Stimulated activated CD8-positive, alpha-beta memory T cell treated with anti-CD3 and anti-CD28 coated beads, Interleukin-4, amount 100 ng/mL, for 24 hours (primary cell): ENCODE measurements at places on chromosomes 13 and 19.

- no peak for DNase-seq
Measured at GRCh38 chr13:111874981-111875380, 192.0 kb upstream of the SOX1 start.

- no peak for DNase-seq
Measured at GRCh38 chr13:76861859-76862258, 24.3 kb downstream of the KCTD12 start.

- DNase-seq, result no peak
Measured at GRCh38 chr13:68369739-68370138, 1139.6 kb upstream of the PCDH9 start.

GRCh38 chr13:46039411-46040182 lies 12.9 kb downstream of the ZC3H13 start:
- DNase-seq, result no peak

- DNase-seq, result no peak
Measured at GRCh38 chr13:104847922-104848321, 1687.5 kb downstream of the EFNB2 start.

DNA sequence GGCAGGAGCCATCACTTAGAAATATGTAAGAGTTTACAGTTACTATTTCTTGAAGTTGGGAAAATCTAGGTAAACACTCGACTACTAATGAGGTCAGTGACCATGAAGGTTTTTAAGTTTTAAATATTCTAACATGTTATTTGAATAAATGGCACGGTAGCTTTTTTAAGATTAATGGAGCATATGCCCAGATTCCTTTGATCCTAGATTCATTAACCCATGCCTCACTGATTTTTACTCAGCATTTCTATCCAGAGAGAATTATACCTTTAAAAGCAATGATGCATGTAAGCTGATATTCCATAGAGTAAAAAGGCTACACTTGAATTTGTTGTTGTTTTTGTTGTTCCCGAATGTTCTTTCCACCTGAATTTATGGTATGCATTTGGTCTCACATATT lies 541.4 kb downstream of the DACH1 start:
- DNase-seq, result no peak

DNA sequence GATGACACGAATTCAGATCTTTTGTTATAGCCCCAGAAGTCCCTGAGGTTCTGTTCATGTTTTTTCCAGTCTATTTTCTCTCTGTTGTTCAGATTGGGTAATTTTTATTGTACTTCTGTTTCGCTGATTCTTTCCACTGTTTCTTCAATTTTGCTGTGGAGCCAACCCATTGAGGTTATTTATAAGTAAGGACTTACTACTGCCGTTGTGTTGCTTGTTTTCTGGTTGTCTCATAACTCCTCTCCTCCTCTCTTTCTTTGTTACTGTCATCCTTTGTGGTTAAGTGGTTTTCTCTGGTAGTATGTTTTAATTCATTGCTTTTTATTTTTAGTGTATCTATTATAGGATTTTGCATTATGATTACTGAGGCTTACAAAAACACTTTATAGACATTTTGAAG lies 48.7 kb upstream of the GAS6 start:
- no peak for DNase-seq

DNA sequence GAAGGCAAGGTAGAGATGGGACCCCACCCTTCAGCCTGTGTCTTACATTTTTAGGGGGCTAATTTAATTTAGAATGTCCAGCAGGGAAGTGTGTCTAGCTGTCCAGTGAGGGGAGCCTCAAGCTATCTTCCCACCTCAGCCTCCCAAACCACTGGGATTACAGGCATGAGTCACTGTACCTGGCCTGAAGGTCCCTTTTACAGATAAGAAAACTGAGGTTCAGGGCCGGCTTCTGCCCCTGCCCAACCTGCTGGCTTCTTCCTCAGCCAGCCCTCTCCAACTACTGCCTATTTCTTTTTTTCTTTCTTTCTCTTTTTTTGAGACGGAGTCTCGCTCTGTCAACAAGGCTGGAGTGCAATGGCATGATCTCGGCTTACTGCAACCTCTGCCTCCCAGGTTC lies 19.4 kb upstream of the HOMER3 start:
- DNase-seq, result no peak

- DNase-seq, result no peak
Measured at GRCh38 chr19:4012092-4012974, 4.8 kb downstream of the PIAS4 start.

- no peak for DNase-seq
Measured at GRCh38 chr19:37654629-37655300, 500 bp downstream of the ZFP30 start.

GRCh38 chr13:67200183-67200582 lies 30.0 kb downstream of the PCDH9 start:
- DNase-seq, result no peak

DNA sequence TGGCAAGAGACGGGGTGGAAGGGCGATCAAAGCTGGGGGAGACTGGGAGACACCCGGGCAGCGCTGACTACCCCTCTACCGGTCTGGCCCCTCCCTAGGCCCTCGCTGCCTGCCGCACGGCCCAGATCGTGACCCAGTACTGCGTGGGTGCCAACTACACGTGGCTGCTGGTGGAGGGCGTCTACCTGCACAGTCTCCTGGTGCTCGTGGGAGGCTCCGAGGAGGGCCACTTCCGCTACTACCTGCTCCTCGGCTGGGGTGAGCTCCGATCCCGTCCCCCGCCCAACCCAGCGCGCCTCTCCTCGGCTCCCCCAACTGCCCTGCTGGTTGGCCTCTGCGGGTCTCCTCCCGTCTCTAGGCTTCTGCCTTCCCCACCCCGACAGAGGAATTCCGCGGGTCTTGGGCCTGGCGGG lies 8.8 kb downstream of the GIPR start:
- peak; percentile 23 for DNase-seq

GRCh38 chr19:5403968-5404640 lies 51.1 kb upstream of the ZNRF4 start:
- peak; percentile 51 for DNase-seq

DNA sequence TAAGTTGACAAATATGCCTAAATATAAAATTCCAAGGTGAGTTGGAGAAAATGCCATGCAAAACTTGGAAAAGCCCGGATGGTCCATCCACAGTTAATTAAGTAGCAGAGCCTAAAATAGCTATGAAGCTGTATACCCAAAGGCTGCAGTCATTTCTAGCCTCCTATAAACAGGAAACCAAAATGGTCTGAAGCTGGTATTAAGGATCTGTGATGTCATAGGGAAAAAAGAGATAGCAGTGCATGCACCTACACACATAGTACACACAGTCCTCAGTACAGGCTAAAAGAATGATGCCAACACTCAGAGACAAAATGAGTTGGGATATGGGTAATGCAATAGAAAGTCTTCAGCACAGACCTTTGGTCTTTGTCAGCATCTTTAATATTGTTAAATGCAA lies 736.9 kb downstream of the EFNB2 start:
- no peak for DNase-seq

- DNase-seq, result no peak
Measured at GRCh38 chr13:113169277-113170272, 11.1 kb downstream of the PROZ start.

- DNase-seq, result no peak
Measured at GRCh38 chr19:31252441-31252840, 96.8 kb downstream of the TSHZ3 start.

- no peak for DNase-seq
Measured at GRCh38 chr13:109735436-109735966, 50.9 kb downstream of the IRS2 start.

DNA sequence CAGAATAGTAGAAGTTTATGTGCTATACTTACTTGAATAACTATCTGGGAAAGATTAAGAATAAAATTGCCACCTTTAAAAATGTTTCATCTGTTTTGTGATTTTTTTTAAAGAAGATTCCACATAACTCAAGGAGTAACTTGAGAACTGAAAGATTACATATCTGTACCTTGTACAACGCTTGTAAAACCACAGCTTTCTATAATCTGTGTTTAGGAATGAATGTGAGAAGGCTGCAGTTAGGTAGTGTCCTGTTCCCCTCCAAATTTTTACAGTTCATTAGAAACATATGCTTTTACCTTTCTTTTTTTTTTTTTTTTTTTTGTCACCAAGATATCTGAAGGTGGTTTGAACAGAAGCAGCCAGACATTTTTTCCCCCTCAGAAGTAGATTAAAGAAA lies 312.8 kb upstream of the GPC6 start:
- DNase-seq, result no peak

- DNase-seq, result no peak
Measured at GRCh38 chr19:16040642-16041041, 35.7 kb upstream of the TPM4 start.

DNA sequence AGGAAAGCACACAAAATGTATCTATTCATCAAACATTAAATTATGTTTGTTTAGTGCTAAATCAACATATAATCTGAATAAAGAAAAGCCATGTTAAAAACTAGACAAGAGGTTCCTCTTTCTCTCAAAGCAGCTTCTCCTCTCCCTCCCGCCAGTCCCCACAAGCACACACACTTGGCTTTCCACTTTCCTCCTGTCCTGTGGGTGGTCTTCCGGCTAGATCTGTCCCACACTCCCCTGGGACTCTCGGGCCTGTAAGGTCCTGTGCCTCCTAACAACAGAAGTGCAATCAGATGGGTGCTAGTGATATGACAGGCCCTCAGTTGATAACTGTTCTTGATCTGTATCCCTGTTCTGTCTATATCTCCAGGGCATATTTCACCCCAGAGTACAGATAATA lies 45.6 kb upstream of the RAP2A start:
- no peak for DNase-seq

- no peak for DNase-seq
Measured at GRCh38 chr13:98591721-98592361, 14.9 kb upstream of the STK24 start.

DNA sequence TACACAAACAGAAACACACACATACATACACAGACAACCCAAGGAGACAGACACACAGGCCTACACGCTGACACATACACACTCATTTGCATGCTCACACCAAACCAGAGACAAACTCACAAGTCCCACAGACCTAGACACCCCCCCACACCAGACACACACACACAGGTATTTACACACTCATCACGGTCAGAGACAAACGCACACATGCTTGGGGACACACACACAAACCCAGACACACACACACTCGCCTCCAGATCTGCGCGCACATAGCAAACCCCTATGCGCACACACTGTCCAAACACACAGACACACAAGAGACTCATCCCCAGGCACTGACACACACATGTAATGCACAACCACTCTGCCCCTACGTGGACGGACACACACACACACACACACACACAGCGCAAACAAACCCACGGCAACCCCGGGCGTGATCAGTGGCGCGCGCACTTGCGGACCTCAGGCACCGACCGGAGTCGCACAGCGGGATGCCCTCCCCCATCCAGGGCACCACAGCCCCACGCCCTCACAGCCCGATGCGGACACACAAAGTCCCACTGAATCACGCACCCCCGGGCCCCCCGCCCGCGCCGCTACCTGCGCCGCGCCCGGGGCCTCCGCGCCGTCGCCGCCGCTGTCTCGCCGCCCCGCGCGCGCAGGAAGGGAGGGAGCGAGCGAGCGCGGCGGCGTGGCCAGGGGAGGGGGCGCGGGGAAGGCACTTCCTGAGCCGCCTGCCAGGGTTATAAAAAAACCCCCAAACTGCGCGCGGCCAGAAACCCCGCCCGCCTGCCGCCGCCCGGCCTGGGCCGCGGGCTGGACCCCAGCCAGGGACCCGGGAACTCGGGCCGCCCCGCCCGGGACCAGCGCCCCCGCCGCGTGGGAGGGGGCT lies at the start of gene ADAMTS10:
Gene ADAMTS10 (minus strand): TSS at position 675 of the 895 bp plus-strand sequence. CDS start 5,005 bp downstream, outside the sequence.
- DNase-seq, result peak; percentile 22

DNA sequence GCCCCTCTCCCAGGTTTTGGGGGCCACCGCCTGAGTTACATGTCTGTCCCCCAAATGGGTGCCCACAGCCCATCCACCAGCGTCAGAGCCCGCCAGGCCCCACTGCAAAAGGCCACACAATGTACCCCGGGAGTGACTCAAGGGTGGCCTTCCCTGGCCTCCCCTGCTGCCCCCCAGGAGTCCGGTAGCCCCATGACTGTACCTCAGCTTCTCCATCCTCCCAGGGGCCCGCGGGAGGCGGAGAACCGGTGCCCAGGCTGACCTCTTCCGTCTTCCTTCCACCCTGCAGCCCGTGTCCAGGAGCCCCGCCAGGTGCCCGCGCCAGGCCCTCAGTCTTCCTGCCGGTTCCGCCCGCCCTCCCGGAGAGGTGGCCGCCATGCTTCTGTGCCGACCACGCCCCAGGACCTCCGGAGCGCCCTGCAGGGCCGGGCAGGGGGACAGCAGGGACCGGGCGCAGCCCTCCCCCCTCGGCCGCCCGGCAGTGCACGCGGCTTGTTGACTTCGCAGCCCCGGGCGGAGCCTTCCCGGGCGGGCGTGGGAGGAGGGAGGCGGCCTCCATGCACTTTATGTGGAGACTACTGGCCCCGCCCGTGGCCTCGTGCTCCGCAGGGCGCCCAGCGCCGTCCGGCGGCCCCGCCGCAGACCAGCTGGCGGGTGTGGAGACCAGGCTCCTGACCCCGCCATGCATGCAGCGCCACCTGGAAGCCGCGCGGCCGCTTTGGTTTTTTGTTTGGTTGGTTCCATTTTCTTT lies 10.3 kb downstream of the CBARP start:
- no peak for DNase-seq

- no peak for DNase-seq
Measured at GRCh38 chr13:32297206-32297605, 18.0 kb downstream of the ZAR1L start.
